ENCODE measurements at places on chromosomes 12 and 14.

GRCh38 chr12:116104167-116104767, 173.2 kb downstream of the MED13L start:
- DNase-seq = no peak

GRCh38 chr12:118259079-118259478, 113.6 kb downstream of the TAOK3 start:
- DNase-seq = no peak

DNA sequence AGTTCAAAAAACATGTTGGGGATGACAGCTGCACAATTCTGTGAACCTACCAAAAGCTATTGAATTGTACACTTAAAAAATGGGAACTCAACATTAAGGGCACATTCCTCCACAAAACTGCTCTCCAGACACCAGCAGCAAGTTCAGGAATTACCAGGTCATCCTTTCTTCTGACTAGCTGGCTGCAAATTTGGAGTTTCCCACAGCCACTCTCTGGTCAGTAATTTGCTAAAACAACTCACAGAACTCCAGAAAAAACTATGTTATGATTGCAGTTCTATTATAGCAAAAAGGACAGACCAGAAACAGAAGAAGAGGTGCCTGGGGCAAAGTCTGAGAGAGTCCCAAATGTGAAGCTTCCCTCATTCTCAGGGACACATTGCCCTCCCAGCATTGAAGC, 20.1 kb upstream of the PLEKHD1 start:
- no peak for DNase-seq

DNA sequence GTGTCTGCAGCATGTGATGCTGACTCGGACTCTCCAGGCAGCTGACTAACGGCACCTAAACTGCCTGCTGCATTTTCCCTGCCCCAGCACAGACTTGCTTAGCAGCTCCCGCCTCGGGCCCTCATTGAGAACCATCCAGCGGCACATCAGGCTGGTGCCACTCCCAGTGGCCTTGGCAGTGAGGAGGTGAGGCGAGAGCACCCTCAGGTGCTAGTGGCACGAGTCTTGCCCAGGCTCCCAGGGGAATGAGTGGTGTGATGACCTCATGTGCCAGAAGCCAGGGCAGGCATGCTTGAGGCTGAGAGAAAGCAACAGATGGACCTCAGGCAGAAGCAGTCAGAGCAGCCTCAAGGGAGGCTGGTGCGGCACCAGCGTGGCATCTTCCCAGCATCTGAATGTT, 60.2 kb downstream of the PRKCH start:
- no peak for DNase-seq

- DNase-seq = no peak
Observed at GRCh38 chr12:15632708-15633107, 156.5 kb downstream of the EPS8 start.

GRCh38 chr14:56137849-56138248, 19.6 kb downstream of the PELI2 start:
- no peak for DNase-seq

DNA sequence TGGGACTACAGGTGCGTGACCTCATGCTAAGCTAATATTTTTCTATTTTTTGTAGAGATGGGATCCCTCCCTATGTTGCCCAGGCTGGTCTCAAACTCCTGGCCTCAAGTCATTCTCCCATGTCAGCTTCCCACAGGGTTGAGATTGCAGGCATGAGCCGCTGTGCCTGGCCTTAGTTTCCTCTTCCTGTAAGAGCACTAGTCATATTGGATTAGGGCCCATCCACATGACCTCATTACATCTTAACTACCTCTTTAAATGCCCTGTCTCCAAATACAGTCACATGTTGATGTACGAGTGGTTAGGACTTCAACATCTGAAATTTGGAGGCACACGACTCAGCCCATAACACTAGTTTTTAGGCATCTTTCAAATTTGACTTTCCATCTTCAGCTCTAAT, 72.2 kb upstream of the RASSF3 start:
- DNase-seq = no peak

DNA sequence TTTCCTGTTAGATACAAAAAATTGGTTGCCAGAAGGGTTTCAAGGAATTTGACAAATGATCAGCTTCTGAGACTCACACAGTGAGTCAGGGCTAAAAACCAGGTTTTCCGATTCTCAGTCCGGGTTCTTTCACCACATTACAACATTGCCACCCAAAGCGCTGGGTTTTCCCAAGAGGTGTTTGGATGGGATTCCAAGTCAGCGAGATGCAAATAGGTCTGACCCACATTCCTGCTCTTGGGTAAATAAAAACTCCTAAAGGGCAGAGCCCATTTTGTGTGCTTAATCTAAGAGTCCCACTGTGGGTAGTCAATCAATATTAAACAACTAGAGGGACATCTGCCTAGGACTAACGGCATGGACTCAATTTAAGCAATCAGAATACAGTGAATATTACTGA, 5.4 kb upstream of the RIC8B start:
- no peak for DNase-seq

DNA sequence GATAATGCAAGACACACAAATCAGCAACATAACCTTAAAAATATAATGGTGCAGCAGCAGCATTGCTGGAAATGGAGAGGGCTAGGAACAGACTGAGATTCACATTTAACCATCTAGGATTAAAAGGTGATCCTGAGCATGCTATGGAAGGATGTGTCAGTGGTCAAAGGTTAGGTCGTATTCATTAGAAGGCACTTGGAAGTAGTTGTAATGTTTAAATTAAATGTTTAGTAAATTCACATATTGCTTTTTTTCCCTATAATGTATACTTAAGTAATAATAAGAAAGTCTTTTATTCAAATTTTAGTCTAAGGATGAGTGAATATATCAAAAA, 368.6 kb upstream of the PDE3A start:
- no peak for DNase-seq

- DNase-seq = no peak
Observed at GRCh38 chr14:40058901-40059897, 627.0 kb upstream of the FBXO33 start.

DNA sequence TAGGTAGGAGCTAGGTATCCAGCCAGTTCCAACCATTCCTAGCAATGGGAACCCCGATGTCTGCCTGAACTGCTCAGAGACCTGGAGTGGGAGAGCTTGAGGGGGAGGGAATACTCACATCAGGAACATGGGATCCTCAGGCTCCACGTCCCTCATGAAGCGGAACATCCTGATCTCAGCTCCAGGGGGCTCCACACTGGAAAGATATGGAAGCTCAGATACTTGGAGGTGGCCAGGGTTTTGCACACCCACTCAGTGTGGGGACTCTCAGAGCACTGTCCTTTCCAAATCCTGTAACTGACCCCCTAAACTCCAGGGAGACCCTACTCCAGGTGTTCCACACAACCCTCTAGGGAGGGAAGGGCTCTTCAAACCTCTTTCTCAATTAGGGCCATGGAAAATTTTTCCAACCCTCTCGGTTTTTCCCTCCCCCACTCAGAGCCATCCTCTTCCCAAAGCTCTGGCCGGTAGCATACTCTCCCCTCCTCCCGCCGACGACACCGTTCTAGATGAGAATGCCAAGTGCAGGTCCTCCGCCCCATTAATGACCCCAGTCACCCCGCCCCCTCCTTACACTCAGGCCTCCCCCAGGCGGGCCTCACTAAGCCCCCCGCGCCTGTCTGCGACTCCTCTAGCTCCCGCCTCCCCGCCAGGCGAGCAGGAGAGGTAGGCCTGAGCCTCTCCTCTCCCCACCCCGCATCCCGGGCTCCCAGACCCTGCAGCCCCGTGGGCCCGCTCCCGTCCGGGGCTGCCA, 597 bp downstream of the MLF2 start:
- no peak for DNase-seq

- no peak for DNase-seq
Observed at GRCh38 chr12:75944097-75944904, 87.3 kb downstream of the PHLDA1 start.

GRCh38 chr14:89276424-89276975, 140.5 kb downstream of the FOXN3 start:
- DNase-seq = peak; percentile 16

- DNase-seq = peak; percentile 74
Observed at GRCh38 chr12:52006726-52007157, at the start of gene TAMALIN. TSS of gene TAMALIN (plus strand) at chr12:52006946. CDS start at chr12:52007020, 74 bp downstream.

DNA sequence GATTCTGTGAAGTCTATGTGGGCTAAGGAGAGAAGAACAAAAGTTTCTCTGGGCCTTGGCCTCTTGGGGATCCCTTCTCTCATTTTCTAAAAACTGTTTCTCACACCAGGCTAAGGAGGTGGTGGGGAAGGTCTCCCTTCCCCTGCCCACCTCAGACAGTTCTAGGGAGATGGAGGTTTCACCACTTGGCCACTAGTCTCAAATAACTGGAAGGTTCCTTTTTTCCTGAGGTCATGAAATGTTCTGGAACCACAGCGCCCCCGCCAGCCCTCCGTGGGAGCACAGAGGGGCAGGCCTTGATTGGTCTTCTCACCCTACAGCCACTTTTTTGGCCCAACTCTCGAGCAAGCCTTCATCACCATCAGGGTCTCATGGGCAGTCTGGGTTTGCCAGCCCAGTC, 12.6 kb downstream of the C12orf43 start:
- no peak for DNase-seq

DNA sequence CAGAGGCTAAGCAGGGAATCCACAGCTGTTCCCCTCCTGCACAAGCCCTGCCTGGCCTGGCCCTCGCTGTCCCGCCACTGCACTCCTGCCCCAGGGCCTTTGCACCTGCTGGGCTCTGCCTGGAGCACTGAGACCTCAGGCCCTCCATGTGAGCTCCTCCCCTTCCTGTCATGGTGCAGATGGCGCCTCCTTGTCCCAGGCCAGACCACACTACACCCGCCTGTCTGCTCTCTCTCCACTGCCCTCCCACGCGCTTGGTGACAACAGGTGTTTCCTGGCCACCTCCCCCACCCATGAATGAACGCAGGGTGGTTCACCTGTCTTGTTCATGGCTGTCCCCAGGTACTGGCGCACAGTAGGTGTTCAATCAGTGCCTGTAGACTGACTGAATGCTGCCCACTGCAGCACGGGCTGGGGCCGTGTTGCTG, 82.9 kb downstream of the NCOR2 start:
- DNase-seq = no peak

- no peak for DNase-seq
Observed at GRCh38 chr12:77998236-77998786, 167.6 kb downstream of the NAV3 start.

DNA sequence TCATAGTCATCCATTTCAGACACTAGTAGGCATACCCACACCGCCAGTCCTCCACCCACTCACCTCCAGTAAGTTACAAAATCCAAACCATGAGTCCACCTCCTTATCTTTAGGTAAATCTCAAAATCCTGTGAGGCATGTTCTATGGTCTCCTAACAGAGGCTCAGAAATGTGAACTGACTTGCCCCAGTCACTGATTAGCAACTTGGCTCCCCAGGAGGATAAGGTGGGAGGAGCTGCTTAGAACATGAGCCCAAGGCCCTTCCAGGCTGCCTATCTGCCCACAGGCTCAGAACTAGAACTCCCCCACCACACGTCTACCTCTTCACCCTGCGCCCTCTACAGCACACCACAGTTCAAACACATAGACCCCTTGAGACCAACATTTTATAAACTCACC, 19.9 kb downstream of the SETD3 start:
- no peak for DNase-seq

GRCh38 chr12:96238336-96239047, 44.3 kb downstream of the ELK3 start:
- DNase-seq = no peak

DNA sequence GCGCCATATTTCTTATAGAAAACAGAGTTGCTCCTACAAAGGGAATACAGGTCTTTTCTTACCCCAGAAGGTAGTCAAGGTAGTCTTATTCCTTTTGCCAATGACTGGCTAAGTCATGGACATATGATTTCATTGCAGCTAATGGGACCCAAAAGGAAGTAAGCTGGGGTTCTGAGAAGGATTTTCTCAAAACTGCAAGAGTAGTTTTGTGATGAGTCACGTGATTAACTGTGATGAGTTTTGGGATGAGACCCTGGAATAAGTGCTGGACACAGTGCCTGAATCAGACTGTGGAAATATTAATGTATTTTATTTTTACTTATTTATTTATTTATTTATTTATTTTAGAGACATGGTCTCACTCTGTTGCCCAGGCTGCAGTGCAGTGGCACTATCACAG, 13.4 kb upstream of the NIN start:
- no peak for DNase-seq

DNA sequence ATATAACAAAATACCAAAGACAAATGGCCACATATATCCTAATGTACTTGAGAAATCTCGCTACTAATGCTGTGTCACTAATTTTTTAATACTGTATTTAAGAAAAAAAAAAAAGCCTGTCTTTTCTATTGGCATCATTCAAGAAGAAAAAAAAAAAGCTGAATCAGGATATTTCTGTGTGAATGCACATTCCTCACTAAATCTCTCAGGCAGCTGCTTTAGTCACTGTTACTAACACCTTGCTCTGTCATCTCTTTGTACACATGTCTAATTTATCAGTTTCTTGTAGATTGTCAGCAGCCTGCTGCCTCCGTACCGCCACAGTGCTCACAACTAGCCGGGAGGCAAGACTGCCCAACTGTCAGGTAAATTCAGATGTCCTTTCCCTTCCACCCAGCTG, 32.0 kb upstream of the FGD4 start:
- no peak for DNase-seq

DNA sequence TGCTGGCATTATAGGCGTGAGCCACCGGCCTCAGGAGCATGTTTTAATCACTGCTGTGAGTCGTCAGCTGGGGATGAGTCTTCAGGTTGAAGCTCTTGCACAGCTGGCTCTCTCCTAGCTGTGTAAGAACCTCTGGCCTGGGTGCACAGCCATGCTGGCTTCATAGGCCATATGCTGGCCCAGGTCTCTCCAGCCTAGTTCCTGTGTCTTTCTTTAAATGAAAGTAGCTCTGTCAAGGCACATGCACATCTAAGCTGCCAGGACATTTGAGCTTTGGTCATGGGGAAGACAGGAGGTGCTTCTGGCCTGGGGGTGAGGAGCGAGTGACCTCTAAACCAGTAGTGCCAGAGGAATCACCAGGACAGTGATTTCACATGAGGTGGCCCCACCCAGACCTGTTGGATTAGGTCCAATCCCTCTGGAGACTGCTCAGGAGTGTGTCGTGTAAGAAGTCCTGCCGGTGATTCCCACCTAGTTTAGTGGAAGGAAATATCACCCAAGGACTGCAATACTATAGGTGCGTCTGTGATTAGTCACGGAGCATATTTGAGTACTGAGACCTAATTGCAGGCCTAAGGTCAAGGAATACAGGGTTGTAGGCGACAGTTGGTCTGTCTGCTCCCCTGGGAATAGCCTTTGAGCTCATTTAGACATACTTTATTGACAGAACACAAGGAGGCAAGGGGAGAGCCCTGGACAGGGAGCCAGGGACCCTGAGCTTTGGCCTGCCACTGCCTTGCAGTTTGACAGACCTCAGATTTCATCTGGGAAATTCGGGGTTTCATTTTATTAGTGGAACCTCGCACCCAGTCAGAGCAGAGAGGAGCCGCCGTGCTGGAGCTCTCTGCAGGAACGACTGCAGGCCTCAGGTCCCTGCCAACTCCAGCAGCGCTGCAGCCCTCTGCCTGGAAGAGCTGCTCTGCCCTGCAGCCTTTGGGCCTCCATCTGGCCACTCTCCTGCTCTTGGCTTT, 67.0 kb downstream of the ANKRD9 start:
- no peak for DNase-seq

DNA sequence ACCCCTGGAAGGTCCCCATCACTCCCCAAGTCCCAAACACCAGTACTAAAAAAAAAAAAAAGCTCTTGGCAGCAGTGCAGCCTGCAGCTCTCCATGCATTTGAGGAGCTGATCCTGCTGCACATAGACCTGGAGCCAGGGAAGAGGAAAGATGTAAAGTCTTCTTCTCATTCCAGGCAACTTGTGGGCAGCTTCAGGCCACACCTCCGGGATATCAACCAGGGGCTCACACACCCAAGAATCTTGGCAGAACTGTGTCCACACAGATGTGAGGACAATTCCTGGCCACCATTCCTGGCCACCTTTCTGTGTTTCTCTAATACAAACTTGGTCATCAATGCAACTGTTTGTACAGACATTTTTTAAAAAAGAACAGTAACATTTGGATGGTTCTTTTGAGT, 72.7 kb downstream of the TMEM132C start:
- DNase-seq = no peak

Data from stimulated activated CD4-positive, alpha-beta T cell treated with anti-CD3 and anti-CD28 coated beads, Interleukin-15, amount 100 ng/mL, for 1 hour (primary cell).